ENCODE measurements at places on chromosomes 12 and 14.

GRCh38 chr14:32601069-32601468 is 272.0 kb downstream of the AKAP6 start:
- DNase-seq, result no peak

DNA sequence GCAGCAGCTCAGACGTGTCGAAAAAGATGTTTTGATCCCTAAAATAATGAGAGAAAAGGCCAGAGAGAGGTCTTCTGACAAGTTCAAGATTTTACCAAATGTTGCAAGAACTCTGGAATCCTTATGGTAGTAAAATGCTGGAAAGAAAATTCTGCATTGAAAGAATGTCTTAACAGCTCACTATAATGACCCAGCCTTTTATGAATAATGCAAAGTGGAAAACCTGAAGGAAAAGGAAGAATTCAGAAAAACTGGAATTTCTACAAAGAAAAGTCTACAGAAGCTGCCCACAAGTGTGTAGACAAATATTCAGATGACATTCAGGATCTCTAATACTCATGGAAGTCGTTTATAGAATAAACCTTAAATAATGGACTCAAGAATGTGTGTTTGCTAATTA is 1.8 kb upstream of the CCDC88C start:
- no peak for DNase-seq

- no peak for DNase-seq
Observed at GRCh38 chr14:64736271-64737169, 32.3 kb downstream of the PLEKHG3 start.

DNA sequence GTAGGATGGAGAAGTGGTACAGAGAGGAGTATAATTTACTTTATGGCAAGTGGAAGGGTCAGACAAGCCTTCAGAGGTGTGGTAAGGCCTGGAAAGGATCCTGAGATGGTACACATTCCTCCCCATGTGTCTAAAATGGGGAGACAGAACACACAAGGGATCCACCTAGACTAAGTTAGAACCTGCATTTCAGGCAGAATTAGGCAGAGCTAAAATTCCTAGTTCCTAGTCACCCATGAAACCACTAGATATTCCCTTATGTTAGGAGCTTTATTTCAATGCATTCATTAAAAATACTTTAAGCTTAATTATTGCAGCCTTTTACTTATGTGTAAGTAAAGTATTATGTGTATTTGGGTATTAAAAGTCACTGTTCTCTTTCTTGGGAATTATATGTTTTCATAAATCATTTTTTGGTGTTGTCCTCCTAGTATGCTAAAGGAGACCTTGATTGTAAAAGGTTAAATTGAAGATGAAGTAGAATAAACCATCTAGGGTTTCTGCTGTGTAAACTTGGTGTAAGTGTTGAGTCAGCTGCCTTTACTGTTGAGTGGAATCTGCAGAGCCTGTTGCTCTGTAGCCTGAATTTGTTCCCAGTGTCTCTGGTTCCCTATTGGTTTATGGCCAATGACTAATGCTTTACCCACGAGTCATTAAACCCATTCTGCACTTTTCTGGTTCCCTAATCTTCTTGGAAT is 423.2 kb downstream of the ATP23 start:
- no peak for DNase-seq

- no peak for DNase-seq
Observed at GRCh38 chr12:111344254-111344875, 24.5 kb downstream of the PHETA1 start.

GRCh38 chr12:118059341-118060191 is 1.4 kb downstream of the WSB2 start:
- DNase-seq, result no peak

DNA sequence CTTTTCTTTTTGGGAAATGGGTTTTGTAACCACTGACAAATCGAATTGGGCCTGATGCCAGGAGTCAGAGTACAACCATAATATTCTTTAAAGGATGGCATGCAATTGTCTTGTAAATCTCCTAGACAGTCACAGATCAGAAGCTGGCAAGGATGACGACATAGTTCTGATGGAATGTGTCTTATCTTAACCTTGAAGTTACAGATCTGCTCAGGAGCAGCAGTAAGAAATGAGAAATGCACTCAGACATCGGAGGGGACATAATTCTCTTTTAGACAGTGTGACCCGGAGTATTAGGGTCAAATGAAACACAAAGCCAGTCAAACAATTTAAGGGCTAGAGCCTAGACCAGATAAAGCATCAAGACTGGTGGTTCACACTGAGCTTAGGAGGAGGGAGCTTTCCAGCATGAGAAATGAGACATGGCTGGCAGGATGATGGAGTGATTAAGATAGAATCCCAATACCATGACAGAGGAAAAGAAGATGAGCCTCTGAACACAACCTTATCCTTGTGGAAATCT is 17.5 kb downstream of the CBX5 start:
- DNase-seq, result no peak

DNA sequence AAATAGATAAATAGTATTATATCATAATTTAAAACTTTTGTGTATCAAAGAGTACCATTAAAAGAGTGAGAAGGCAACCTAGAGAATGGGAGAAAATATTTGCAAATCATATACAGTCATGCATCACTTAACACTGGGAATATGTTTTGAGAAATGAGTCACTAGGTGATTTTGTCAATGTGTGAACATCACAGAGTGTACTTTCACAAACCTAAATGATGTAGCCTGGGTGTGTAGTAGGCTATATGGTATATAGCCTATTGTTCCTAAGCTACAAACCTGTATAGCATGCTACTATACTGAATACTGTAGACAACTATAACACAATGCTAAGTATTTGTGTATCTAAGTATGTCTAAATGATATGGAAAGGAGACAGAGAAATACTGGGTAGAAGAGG is 48.0 kb upstream of the ARID2 start:
- DNase-seq, result no peak

DNA sequence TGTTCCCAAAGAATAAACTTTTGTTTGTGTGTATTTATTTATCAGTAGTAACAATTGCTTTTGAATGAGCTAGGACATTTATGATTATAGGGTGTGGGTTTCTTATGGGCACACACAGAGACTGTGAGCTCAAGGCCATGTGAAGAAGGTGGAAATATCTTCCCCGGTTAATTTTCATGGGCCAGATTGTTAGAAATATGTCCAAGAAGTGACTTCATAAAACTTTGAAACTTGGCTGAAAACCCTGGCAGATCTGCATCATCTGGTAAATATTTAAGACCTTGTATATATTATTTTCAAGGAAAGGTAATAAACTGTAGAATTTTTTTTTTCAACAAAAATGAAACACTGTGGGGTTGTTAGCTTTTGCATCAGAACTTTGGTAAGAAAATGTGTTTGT is 53.5 kb upstream of the RNU6-8 start:
- no peak for DNase-seq
